ENCODE measurements at places on chromosomes 1 and 21.

DNA sequence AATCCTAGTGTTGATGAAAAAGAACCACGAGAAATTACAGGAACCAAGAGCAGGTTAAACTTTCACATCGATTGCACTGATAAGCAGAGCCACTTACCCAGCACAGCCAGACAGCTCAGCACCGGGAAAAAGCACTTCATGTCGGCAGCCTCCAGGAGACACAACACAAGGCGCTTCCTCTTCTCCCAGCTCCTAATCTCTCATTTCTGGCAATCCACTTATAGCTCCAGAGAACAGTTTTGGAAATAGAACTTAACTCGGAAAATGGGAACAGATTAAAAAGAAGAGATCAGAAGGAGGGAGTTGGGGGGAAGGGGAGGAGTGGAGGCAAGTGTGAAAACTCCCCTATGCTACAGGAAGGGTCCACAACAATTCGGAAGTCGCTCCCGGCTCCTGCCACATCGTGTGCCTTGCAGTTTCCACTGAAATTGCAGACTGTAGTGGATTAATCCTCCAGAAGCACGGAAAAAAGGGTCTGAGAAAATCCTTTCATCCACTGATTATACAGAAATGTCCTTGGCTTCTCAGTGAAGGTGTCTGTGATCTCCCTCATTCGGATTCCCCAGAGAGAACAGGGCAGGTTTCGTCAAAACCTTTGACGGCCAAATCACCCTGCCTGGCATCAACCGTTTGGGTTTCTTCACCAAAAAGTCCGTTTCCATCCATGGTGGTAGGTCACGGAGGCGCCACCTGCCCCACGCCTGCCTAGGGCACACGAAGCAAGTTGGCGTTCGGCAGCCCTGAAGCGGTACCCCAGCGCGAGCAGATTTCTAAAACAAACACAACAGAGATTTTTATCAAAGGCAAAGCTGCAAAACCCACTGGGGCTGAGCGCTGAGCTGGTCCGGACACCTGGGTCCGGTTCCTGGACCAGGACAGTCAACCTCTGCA, 1.1 kb downstream of the IGSF3 start:
- no peak for DNase-seq

GRCh38 chr1:241045659-241046058, 311.3 kb downstream of the RGS7 start:
- no peak for DNase-seq

- no peak for DNase-seq
Observed at GRCh38 chr1:169884634-169885033, 9.1 kb downstream of the SCYL3 start.

DNA sequence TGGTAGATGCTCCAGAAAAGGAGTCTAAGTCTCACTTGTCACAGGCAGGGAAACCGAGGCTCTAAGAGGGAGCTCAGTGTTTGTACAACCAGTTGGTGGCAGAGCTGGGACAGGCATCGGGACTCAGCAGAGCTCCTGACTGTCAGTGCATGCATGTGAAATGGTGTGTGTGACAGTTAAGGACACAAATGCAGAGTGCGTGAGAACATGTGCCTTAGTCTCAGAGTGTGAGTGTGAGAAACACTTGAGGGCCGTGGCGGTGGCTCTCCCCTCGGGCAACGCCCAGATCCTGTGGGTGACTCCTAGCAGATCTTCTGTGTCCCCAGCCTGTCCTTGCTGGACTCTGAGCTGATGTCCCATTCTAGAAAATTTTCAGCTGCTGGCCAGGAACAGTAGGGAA, 362.6 kb downstream of the MATN1 start:
- no peak for DNase-seq

GRCh38 chr1:57411262-57411661, 12.6 kb downstream of the DAB1 start:
- DNase-seq, result no peak
